ENCODE measurements at places on chromosomes 16 and 17.
A peak's percentile ranks its signal among the peaks of the same experiment; 100 is the strongest.

DNA sequence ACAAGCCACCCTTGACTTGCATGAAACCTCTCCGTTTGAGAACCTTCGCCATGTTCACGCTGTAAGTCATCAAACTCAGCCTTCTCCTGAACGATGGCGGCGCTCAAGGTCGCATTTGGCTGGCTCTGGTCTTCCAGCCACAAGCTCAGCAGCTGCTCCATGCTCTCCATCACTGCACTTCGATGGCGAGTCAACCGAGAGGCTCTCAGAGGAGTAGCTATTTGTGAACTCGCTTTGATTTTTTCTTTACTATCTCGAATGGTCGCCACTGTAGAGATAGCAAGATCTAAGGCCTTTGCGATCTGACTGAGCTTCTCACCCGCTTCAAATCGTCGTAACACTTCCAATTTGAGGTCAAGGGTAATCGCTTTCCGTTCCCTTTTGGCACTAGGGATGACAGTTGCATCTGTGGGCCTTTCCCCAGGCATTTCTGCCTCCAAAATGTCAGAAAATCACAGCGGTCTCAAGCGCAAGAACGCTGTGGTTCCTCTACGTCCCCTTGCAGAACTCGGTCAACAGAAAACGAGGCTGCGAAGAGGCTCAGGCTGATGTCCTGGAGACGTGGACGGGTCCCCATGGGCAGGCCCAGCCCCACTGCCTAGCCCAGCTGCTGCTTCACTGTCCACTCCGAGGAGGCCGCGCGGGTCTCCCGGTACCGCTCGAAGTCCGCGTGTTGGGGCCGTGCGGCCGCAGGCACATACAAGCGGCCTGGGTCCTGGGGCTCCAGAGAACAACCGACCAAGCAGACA, 23.1 kb downstream of the DEF8 start:
- no peak for DNase-seq

- DNase-seq, result peak; percentile 43
Measured at GRCh38 chr16:31202414-31203375, at the start of gene PYCARD. Gene PYCARD, minus strand, starts transcription at chr16:31202760. Its CDS starts 70 bp downstream, at chr16:31202690.

DNA sequence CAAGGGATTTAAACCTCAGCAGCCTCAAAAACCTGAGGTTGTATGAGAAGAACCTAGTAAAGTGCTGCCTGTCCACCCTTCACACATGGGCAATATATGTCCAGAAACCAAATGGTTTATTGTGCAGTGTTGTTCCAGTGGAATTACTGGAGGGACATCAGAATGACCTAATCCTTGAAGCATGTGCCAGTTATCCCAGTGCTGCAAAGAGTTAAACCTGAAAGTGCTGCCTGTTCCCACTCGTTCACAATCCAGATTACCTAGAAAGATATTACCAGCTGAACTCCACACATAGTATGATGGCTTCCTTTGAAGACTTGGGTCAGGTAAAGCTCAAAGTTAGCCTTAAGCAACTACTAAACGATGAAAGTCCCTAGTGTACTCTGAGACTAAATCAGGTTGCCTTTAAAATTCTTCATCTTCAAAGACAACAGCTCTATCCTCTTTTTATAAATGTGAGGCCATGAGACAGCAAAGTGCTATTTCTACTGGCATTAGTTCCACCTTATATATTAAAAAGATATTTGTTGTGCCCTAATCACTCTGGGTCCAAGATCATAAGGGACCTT, 133.1 kb downstream of the SNX11 start:
- no peak for DNase-seq

DNA sequence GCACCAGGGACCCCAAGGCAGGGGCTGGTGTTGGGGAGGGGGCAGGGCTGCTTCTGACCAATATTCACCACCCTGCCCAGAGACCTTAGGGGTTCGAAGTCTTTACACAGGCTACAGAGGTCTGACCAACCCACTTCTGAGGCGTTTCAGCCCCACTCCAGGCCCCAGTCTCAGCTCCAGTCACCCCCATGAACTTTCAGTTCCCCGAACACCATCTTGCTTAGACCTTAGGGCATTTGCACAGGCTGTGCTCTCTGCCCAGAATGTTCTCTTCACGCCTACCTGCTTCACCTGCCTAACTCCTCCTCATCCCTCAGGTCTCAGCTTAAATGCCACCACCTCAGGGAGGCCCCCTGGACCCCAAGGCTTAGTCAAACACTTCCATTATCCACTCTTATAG, 25.8 kb upstream of the CPNE2 start:
- DNase-seq, result no peak

DNA sequence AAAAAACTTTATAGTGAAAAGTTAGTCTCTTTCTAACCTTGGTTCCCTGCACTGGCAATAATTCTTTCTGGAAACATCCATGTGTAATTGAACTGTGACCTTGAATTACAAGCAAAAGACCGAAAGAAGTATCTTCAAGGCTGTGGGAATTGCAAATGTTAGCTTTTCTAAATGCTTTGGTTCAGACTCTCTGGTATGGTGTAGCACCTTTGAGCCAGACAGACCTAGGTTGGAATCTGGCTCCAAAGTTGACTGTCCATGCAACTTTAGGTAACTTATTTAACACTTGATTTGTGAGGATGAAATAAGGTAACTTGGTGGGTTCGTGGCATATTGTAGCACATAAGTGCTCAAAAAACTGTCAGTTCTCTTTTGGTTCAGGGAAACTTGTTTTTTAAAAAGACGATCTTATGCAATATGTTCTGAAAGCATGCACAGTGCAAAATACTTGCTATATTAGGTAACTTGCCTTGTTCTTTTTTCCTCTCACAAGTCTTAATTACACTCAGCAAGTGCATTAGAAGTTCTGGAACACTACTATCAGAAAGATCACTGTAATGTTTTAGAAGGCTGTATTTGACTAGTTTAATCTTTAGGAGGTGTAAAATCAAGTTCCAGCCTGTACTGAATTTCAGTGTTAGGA, 46.3 kb downstream of the TANGO6 start:
- no peak for DNase-seq

DNA sequence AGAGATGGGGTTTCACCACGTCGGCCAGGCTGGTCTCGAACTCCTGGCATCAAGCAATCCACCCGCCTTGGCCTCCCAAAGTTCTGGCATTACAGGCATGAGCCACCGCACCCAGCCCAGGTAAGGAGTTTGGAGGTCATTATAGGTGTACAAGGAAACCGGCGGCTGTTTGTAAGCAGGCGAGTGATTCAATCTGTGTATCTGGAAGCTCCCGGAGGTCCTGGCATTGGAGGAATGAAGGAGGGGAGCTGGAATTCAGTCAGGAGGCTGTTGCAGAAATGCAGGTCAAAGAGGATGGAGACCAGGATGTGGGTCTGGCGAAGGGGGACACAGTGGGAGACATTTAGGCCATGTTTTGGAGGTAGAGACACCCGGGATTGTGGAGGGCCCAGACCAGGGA, 18.8 kb downstream of the CDC42EP4 start:
- no peak for DNase-seq
